ENCODE measurements at places on chromosomes 16 and 17.

GRCh38 chr16:85755929-85756768 lies 5.3 kb upstream of the C16orf74 start:
- DNase-seq, result no peak

GRCh38 chr17:46266656-46267544 lies 28.0 kb upstream of the LRRC37A start:
- DNase-seq, result peak; percentile 46

GRCh38 chr16:2501946-2502895 lies 11.5 kb upstream of the ATP6V0C start:
- no peak for DNase-seq

GRCh38 chr16:70253291-70254106 lies 1.8 kb upstream of the EXOSC6 start:
- DNase-seq, result no peak

GRCh38 chr17:73802314-73802713 lies 158.1 kb upstream of the SDK2 start:
- DNase-seq, result no peak

DNA sequence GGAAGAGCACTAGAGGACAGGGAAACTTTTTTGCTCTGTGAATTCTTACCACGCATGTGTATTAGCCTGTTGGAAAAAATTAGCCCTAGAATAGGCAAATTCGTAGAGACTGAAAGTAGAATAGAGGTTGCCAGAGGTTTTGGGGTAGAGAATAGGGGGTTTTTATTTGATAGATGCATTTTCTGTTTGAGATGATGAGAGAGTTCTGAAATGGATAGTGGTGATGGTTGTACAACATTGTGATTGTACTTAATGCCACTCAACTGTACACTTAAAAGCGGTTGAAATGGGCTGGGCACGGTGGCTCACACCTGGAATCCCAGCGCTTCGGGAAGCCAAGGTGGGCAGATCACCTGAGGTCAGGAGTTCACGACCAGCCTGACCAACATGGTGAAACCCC lies 8.0 kb upstream of the DOC2B start:
- DNase-seq, result no peak

GRCh38 chr17:61431594-61432311 lies 20.5 kb upstream of the TBX4 start:
- DNase-seq, result no peak

DNA sequence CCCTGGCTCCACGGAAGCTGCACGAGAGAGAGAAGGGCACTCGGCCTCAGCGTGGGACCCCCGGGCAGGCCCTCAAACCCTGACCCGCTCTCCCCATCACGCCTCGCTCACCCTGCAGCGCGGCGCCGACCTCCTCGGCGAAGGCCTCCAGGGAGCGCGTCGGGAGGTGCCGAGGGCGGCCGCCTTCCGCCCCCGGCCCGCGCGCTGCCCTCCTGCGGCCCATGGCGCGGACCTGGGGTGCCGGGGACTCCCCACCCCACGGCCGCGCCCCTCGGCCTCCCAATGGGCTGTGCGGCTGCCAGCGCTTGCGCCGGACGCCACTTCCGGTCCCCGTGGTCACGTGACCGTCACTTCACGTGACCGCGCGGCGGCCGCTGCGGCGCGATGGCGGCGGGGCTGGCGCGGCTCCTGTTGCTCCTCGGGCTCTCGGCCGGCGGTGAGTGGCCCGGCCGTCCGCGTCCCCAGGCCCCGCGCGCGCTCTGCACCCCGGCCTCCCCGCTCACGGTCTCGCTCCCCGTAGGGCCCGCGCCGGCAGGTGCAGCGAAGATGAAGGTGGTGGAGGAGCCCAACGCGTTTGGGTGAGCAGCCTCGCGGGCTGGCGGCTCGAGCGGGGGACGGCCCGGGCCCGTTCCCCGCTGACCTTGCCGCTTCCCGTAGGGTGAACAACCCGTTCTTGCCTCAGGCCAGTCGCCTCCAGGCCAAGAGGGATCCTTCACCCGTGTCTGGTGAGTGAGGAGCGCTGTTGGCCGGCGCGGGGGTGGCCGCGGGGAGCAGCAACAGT lies at the start of the genes GNPTG and TSR3:
GNPTG (plus strand) TSS at position 350 of the 781 bp plus-strand sequence; CDS start at position 385, 35 bp downstream.
TSR3 (minus strand) TSS at position 297 of the 781 bp plus-strand sequence; CDS start at position 223, 74 bp downstream.
- DNase-seq, result peak; percentile 44

DNA sequence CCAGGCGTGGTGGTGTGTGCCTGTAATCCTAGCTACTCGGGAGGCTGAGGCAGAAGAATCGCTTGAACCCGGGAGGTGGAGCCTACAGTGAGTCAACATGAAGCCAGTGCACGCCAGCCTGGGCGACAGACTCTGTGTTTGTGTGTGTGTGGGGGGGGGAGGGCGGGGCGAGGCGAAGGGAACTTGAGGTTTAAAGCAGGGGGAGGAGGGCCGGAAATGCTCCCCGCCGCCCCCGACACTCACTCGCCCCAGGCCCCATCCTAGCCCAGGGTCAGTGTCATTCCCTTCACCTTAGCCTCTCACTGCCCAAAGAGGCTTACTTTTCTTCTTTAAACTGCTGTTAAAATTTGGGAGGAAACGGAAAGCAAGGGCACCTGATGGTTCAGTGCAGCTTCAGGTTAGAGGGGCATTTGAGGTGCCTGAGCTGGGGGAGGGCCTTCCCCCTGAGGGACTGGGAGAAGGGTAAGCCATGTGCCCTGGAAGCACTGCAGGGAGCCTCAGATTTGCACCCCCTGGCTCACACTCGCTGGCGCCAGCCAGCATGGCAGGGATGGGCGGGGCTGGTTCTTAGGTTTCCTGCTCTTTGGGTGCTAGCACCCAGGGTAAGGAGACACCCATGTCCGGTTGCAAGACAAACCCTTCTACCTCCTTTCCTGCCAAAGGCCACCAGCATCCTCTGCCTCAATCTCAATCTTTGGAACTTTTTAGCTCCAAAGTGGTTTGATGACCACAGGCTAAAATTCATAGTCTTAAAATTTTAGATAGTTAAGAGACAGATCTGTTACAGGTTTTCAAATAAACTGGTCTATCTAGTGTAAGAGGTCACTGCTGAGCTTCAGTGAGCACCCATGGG lies 2.2 kb upstream of the LIMD2 start:
- no peak for DNase-seq

DNA sequence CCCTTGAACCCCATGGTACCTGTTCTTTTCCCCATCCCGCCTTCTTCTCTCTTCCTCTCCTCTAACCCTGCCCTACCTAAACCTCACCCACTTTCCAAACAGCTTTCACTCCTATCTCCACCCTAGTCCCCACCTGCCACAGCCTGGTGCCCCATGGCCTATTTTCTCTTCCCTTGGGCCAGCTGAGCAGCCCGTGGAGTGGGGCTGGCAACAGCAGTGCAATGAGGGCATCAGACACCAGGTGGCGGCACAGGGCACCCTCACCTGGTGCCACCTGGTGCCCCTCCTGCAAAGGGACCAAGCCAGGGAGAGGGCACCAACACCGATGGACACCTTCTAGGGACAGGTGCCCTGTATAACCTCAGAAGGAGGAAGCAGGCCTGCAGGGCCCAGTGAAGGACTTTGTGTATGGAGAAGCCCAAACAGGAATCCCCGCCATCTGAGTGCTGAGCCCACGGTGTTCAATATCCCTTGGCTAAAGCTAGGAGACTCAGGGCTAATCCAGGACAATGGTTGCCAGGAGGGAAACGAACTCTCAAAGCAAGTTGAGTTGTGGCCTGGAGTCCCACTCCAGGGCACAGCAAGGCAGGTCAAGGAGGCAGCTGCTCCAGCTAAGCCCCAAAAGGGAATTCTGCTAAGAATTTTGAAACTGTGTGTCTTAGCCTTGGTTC lies 4.0 kb upstream of the ABCC3 start:
- DNase-seq, result no peak

GRCh38 chr16:88653596-88654362 lies 2.9 kb upstream of the CYBA start:
- DNase-seq, result no peak

DNA sequence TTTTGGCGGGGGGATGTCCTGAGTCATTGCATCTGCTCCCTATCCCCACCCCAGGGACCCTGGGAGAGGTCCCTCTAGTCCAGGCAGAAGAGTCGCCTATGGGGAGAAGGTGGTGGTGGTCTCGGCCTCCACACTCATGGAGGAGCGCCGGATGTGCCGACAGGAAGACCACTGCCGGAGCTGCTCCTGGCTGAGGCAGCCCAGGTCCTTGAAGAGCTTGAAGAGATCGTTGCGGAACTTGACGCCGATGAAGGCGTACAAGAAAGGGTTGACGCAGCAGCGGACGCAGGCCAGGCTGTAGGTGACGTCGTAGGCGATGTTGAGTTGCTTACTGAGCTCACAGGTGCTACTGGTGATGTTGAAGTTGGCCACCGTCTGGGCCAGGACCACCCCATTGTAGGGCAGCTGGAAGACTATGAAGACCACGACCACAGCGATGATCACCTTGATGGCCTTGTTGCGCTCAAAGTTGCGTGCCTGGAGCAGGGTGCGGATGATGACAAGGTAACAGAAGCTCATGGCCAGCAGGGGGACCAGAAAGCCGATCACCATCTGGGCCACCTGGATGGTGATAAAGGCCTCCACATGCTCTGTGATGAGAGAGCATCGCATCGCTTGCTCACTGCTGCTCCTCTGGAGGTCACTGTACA lies 10.5 kb downstream of the CCR7 start:
- DNase-seq, result no peak

- DNase-seq, result no peak
Measured at GRCh38 chr17:73343168-73343634, 31.4 kb upstream of the CDC42EP4 start.

GRCh38 chr17:12659500-12659899 lies 6.2 kb upstream of the MYOCD start:
- no peak for DNase-seq

- DNase-seq, result no peak
Measured at GRCh38 chr16:85068746-85069145, 41.2 kb downstream of the KIAA0513 start.

GRCh38 chr17:72476575-72476986 lies 355.8 kb downstream of the SOX9 start:
- no peak for DNase-seq

DNA sequence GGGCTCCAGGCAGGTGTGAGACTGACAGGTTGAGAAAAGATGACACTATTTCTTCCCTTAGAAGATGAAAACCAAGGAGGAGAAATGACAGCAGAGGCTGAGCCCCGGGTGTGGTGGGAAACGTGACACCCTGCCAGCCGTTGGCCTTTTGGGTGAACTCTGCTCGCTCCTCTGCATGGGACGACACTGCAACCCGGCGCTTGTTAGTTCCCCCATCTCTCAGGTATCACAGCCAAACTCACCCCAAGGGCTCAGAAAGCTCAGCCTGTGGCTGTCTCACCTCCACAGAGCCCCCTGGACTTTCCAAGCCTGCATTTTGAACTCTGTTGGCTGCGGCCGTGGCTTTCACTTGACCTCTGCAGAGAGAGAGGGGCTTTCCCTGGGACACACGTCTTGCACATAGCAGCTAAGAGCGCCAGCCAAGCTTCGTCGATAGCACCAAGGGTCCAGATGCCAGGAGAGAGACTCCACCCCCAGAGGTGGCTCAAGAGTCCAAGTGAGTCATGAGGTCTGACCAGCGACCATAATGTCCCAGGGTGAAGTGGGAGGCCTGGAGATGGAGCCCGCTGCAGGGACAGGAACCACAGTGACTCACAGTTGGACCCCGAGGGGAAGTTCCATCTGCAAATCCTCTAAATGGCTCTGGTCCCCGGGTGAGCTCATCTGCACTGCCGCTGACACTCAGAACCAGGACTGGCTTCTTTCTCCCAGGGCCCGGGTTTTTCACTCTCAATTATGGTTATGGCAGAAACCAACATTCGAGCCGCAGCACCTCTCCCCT lies 301.9 kb downstream of the SOX9 start:
- DNase-seq, result peak; percentile 31

DNA sequence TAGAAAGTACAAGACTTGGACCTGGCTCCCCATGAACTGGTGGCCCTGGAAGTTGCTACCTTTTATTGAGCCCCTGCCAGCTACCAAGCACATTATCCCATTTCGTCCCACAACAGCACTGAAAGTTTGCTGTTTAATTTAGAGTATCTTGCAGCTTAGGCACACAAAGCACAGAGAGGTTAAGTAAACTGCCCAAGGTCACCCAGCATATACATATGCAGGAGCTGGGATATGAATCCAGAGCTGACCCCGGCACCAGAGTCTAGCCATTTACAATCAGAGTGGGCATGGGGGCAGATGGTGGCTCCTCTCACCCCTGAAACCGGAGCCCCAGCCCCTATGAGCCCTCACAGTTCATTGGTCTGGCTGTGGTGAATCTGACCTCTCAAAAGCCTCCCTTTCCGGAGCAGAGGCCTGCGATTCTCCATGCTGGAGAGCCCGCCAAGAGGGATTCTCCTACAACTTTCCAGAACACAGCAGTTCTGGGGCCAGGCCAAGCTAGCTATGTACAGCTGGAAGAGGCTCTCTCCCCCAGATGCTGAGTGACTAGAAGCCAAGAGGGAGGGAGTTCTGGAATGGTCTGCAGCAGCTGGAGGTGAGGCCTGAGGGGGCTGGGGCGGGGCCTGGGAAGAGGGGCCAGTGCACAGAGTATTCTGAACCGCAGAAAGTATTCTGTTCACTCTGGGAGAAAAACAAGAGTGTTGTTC lies 58.3 kb downstream of the SREBF1 start:
- DNase-seq, result no peak

GRCh38 chr16:86977076-86977676 lies 340.0 kb downstream of the C16orf95 start:
- no peak for DNase-seq

GRCh38 chr17:77235370-77235941 lies 94.7 kb downstream of the SEC14L1 start:
- no peak for DNase-seq

DNA sequence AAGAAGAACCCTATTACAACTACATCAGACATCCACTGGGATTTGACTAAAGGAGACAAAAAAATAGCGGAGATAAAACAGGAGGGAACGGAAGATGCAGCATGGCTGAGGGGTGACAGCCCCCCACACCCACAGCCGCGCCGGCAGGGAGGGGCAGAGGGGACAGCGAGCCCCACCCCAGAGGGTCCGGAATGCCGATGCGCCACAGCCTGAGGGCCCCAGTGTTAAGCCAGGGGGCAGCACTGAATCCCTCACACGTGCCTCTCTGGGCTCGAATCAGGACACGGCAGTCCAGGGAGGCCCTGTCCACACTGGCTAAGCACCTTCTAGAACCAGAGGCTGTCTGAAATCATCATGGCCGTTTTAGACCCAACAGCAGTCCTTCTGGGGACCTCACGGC lies 18.8 kb downstream of the MAP1LC3B start:
- DNase-seq, result no peak

- DNase-seq, result no peak
Measured at GRCh38 chr17:41416479-41416878, 7.9 kb downstream of the KRT37 start.

- no peak for DNase-seq
Measured at GRCh38 chr17:49210158-49211029, at the start of the genes ABI3 and GNGT2. Gene ABI3, plus strand, starts transcription at chr17:49210707. Its CDS starts 18 bp downstream, at chr17:49210725. Gene GNGT2, minus strand, starts transcription at chr17:49210574. Its CDS starts 3,152 bp downstream, at chr17:49207422.

DNA sequence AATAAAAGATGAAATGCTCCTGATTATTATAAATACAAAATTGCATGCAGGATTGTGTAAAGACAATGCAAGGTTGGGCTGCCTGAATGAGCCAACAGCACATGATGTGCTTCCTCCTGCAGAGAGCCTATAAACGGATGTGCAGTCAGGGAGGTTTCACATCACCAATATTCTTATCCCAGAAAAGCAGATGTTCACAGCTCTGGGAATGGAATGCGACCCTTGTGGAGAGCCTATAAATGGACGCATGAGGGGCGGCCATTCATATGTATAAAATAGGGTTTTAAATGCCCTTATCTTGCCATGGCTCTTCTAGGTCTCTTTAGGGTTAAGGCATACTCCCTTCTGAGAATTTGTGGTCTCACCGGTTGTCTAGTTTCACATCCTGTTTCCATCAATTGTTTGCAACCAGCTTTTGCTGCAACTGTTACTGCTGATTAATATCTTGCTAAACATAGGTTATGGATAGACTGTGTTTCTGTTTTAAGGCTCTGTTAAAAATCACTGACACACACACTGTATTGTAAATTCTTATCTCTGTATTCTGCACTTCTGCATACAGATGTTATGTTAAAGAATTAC lies 31.9 kb downstream of the SLFN11 start:
- DNase-seq, result no peak

GRCh38 chr16:88458039-88458772 lies 5.1 kb downstream of the ZFPM1 start:
- DNase-seq, result no peak

Data from SW 1271 (cell line).